ENCODE measurements at places on chromosomes 4 and X.

DNA sequence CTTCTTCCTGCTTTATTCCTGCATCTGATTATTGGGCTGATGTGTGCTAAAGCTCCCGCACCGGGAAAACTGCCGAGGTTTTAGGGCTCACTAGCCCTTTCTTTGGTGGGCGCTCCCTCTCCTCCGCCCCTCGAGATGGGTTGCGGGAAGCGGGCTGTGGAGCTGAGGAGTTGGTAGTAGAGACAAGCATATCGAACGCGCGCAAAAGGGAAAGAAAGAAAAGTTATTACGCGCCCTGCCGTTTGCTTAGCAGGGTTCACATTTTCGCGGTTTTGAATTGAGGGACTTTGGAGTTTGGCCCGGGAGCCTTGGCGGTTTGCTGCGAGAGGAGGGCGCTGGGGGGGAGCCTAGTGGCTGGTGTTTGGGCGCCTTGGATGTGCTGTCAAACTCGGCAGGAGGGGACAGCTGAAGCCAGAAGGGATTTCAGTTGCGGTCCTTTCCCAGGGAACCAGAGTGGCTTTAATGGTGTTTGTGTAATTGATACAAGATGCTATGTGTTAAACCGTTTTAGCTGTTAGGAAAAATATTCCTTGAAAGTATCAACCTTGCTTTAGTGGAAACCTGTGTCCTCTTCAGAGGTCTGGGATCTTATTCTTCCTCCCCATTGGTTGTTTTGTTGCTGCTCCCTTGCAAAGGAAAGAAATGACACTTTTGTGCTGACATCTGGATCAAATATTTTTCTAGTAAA is 1.1 kb downstream of the GAB1 start:
- no peak for DNase-seq

- DNase-seq: no peak
Observed at GRCh38 chr4:174490451-174490961, 31.8 kb downstream of the HPGD start.

DNA sequence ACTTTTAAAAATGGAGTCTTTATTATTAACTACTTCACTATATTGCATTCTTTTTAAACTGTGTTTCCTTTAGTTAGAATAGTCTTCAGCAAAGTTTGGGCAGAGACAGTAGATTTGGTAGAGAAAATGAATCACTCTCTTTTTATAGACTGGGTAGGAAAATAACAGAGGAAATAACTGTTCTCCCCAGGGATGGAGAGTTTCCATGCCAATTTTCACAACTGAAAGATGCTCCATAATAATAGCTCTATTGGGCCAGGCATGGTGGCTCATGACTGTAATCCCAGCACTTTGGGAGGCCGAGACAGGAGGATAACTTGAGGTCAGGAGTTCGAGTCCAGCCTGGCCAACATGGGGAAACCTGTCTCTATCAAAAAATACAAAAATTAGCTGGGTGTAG is 13.1 kb downstream of the HSD17B13 start:
- no peak for DNase-seq

DNA sequence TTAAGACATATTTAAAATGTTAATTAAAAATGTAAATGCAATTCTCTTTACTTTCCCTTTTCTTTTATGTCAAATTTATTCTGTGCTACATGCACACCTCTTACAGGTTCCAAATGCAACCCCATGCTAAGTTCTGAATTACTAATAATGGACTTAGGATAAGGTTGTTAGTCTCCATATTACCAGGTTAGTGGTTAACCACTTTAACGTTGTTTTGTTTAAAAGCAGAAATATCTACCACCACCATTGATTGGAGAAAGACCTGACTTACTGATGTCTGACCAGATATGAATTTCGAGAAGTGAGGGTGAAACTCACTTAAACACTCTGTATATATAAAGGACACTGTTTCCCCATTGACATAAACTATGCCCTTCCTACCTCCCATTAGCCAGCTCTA is 6.9 kb upstream of the TRPC3 start:
- DNase-seq: no peak

- no peak for DNase-seq
Observed at GRCh38 chr4:73740353-73740778, at the start of gene CXCL8. Gene CXCL8, plus strand, starts transcription at chr4:73740569. Its CDS starts 90 bp downstream, at chr4:73740659.

- DNase-seq: no peak
Observed at GRCh38 chr4:107624024-107624423, 96.0 kb downstream of the PAPSS1 start.

GRCh38 chrX:40105835-40106675 is 8.3 kb upstream of the BCOR start:
- DNase-seq: peak; percentile 62

GRCh38 chr4:7393601-7394575 is 40.8 kb downstream of the PSAPL1 start:
- DNase-seq: no peak

- DNase-seq: no peak
Observed at GRCh38 chr4:179927473-179927872, 2315.7 kb upstream of the TENM3 start.

- no peak for DNase-seq
Observed at GRCh38 chrX:34653811-34654210, 3.3 kb downstream of the TMEM47 start.

DNA sequence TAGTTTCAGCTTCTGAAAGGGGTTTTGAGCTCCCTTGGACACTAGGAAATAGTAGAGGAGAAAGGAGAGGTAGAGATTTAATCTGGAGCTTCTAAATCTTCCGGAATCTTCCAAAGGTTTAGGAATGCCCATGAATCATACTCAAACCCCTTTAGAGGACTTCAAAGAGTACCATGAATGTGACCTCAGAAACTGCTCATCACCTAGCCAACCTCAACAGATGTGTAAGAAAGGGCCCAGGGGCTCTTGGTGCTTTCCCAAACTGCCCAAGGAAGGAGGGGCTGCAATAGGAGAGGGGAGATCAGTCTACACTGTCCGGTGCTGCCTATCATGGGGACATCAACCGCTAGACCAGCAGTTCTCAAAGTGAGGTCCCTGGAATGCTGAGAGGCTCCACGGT is 109.1 kb downstream of the RBM47 start:
- DNase-seq: no peak

DNA sequence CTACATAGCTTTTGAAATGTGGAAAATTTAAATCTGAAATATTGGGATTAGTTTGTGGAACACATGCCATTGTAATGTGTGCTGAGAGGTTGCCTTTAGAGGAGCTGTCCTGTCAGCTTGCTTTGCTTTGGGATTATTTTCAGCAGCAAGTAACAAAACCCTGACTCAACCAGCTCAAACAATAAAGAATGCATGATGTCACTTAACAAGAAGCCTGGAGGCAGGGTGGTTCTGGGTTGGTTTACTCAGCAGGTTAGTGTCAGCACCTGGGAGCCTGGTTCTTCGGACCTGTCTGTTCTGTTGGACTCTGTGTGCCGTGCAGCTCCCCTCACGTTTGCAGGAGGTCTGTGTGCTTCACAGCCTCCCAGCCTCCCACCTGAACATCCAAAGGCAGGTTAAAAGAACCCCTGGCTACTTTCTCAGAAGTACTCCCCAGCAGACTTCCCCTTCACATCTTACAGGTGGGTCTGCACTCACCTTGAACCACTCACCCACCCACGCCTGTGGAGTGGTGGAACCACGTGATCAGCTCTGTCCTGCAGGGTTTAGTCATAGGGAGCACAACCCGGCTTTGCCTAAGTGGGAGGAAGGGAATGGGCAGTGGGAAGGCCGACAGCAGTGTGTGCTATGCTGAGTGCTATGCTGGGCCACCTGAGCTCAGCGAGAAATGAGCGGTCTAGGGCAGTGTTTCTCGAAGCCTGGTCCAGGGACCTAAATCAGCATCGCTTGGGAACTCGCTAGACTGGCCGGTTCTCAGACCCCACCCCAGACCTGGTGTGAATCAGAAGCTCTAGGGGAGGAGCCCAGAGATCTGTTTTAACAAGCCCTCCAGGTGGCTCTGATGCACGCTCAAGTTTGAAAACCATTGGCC is 20.4 kb downstream of the TMEM131L start:
- DNase-seq: no peak

DNA sequence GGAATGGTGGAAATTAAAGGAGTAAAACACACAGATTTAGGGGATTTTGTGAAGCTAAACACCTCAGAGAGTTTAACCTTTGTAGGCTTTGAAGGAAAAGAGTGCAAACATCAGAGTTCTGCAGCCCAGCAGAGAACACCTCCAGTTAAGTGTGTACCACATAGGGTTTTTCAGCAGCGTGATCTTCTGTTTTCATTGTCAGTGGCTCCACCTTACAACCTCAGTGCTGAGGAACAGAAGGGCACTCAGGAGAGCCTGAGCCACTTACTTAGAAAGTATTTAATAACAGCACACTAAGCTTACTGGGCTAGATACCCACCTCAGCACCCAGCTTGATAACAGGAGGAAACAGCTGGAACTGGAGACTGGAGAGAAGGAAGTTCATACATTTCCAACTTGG is 2.0 kb upstream of the FBXW7 start:
- DNase-seq: no peak

DNA sequence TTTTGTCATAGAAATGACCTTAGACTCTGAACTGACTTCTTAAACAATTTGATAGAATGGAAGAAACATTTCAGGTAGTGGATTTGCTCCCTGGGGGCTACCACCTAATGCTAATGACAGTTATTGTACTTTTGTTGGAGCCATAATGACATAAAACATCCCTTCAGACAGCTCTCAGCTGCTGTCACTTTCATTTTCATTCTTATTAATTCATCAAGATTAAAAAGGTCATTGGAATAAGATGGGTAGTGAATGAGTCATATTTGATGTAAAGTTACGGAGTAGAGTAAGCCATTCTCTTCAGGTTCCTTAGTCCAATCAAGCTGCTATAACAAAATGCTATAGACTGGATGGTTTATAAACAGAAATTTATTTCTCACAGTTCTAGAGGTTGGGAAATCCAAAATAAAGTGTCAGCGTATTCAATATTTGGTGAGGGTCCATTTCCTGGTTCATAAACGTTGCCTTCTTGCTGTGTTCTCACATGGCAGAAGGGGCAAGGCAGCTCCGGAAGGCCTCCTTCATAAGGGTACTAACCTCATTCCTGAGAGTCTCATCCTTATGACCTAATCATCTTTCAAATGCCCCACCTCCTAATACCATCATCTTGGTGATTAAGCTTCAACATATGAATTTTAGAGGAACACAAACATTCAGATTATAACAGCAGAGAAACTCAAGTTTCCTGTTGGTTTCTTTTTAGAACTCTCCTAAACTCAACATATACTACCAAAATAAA is 268.5 kb downstream of the ARAP2 start:
- no peak for DNase-seq

DNA sequence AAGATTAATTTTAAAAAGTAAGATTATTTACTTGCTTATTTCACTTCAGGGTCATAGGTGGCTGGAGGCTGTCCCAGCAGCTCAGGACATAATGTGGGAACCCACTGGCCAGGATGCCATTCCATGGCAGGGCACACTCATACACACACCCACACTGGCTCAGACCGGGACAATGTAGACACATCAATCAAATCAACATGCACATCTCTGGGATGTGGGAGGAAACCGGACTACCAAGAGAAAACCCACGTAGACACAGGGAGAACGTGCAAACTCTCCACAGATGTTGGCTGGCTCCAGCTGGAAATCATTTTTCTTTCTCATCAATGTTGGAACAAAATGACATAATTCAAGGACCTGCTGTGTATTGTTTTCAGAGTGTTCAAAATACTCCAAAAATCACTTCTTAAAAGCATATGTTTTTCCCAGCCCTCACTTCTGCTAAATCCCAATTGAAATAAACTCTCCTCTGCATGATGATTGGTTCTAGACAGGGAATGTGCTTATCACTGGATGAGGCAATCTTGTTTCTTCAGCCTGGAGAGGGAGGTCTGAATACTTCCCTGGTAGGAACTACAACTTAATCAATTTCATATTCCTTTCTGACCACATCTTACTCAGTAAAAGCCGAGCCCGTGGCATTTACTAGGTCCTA is 18.6 kb upstream of the CPE start:
- no peak for DNase-seq

DNA sequence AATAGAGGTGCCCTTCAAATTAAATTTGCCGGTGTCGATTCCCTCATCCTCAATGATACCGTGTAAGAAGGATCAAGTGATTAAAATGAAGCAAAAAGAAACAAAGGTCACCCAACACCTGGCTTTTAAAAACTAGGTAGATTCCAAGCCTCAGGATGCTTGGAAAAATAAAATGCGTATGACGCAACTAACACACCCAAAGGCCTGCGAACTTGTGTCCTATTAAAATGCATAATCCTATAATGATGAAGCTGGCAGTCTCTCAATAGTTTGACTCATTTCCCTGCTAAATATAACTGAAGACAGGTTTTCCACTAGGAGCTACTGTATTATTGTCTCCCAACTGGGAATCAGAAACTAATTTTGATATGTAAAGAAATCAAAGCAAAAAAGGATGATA is 263.2 kb downstream of the DHX15 start:
- DNase-seq: no peak

DNA sequence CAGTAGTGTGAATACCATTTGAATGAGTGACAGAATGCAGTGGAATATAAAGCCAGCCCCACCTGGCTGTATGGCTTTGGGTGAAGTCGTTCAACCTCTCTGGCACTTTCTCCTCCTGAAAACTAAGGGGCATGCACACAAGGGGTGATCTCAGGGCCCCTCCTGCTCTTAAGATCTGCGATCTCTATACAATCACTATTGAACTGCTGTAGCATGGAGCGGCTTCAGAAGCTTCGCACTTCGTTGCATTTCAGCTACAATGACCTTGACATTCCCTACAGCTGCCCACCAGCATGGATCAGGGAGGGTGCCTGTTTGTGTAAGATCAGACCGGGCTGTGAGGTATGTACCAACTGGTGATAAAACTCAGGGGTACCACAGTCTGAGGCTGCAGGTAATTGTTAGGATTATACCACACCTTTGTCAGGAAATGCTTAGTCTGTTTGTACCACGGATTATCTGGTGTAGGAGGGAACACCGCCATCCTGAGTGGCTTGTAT is 85.2 kb downstream of the AASDH start:
- no peak for DNase-seq

GRCh38 chr4:16952462-16952871 is 54.0 kb upstream of the LDB2 start:
- DNase-seq: no peak

- DNase-seq: no peak
Observed at GRCh38 chr4:59700651-59701050, 1499.5 kb upstream of the ADGRL3 start.

DNA sequence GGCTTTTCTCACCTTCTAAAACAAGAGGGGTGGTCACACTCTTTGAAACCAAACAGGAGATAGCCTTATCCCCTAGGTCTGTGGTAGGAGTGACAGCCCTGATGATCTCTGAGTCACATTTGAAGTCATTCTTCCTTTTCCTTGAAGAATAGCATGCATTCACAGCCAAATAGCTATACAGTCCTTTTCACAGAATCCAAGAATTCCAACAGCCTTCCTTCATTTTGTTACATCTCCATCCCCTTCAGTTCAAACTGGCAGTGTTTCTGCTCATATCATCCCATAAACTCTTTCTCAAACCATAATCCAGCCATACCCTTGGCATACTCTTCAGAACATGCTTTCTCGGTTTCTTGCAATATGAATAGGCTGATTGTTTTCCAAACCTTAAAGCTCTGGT is 33.3 kb upstream of the TMEM184C start:
- no peak for DNase-seq

GRCh38 chr4:148182230-148182911 is 259.8 kb downstream of the NR3C2 start:
- no peak for DNase-seq

Data from CD8-positive, alpha-beta memory T cell (primary cell).